ENCODE measurements at places on chromosomes 1 and 21.

- no peak for DNase-seq
These were observed 160.4 kb downstream of the DSCAM start for GRCh38 chr21:40686526-40686925.

DNA sequence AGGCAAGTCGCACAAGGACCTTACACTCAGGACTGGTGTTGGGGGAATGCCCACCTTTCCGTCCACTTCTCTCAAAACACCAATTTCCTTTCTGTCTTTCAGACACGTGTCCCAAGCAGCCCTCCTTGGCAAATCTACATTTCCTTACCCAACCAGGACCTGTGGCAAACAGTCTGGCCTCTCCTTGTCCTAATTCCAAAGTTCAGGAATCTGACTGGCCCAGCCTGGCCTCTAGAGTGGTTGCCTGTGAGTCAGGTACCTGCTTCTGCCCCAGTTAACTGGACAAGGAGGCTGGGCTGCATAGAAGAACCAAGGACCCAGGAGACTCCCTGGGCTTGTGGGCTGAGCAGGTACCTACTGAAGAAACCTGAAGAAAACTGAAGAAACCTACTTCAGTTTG, 34.3 kb upstream of the CITED4 start:
- DNase-seq, result no peak

DNA sequence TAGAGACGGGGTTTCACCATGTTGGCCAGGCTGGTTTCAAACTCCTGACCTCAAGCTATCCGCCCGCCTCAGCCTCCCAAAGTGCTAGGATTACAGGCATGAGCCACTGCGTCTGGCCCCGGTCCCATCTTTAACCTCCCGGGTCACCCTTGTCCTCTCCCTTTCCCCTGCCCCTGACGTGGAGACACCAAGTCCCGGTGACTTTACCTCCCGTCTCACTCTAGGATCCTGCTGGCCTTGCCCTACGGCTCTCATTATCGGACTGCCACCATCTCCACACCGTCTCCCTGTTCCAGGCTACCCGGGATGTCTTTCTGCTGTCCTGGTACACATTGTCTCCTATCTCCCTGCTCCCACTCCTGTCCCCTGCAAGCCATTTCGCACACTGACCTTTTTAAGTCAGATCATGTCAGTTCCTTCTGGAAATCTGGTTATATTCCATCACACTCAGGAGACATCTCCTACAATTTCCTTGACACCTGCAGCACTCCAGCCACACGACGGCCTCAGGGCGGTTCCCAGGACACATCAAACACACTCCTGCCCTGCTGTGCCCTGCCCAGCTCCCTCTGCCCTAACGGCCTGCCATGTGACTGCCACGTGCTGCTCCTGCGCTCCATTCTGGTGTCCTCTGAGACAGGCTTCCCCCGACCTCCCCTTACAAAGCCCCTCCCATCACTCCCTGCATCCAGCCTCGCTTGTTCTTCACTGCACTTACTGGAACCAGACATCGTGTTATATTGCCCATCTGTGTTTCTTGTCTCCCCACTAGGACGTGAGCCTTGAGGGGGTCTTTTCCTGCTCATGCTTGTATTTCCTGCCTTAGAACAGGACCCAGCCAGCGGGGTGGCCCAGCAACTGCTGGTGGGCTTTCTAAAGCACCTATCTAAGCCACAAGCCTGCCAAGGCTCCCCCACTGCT, 32.7 kb downstream of the TTC39A start:
- no peak for DNase-seq

DNA sequence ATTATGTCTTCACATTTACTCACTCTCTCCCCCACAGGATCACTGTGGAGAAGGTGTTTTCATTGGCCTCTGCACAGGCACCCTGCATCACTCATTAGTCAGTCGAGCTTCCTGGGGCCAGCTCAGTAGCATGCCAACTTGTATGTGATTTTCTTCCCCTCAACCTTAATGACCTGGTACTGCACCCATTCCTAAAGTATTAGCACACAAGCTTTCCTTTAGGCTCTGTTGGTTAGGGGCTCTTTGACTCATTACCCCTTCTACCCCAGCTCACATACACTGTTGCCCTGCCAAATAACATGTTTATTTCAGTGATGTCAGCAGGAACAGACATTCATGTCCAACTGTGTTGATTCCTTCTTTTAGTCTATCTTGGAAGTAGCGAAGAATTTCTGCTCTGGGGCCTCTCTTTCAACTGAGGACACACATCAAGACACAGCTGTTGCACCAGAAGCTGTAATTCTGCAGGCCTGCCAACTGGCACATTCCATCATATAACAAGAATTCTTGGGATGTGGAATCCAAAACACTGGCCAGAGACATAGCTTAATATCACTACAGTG, 603.5 kb upstream of the ADAMTS5 start:
- DNase-seq, result no peak

DNA sequence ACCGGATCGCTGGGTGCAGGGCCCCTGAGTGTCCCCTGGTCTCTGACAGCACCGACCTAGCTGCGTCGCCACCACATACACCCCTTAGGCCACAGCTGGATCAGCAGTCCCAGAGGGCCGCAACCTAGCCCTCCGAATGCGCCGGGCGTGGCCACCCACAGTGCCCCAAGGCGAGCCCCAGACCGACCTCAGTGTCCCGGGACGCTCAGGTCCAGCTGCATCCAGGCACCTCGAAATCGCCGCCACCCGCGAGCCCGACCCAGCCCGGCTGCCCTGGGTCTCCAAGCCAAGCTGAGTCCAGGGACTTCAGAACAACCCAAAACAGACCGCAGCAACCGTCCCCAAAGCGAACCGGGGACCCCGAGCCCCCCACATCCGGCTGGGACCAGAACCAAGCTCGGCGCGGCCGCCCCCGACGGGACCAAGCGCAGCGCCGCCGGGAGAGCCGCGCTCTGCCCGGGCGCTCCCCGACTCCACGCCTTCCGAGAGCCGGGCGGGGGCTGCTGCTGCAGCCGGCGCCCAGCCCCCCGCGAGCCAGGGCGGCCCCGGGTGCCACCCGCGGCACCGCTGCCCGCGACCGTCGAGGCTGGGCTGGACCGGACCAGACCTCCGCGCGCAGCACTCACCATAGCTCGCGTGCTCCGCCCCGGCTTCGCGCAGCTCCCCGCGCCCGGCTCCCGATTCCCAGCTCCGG, 54.6 kb upstream of the ECE1 start:
- no peak for DNase-seq

- no peak for DNase-seq
These were observed 30.9 kb downstream of the SLC35F3 start for GRCh38 chr1:233935297-233935868.

- DNase-seq, result no peak
These were observed 165.3 kb downstream of the LTN1 start for GRCh38 chr21:28827422-28827821.

All from central memory CD4-positive, alpha-beta T cell (primary cell).